Putamen (tissue), 1 donor: ENCODE measurements at places on chromosomes 1 and 21.

- DNase-seq, result no peak
Observed at GRCh38 chr1:207612762-207613161, 32.2 kb upstream of the CR1L start.

- no peak for DNase-seq
Observed at GRCh38 chr1:63917571-63918417, 144.0 kb downstream of the ROR1 start.

DNA sequence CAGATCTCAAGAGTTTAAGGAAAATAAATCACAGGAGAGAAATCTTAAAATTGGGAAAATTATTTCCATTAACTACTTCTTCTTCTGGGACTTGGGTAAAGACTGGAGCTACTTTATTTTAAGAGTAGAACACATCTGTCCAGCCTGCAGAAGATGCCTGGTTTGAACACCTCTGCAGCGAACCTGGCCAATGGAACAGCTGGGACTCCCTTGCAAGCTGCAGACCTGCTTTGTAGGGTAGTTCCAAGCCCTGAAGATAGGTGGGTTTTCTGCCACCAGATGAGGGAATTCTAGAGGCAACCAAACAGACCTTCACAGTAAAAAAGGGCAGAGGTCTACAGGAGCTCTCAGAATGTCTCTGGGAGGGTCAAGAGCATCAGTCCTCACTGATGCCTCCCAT lies 86.5 kb upstream of the CACNA1E start:
- no peak for DNase-seq

- DNase-seq, result no peak
Observed at GRCh38 chr1:173405834-173406233, 71.3 kb upstream of the PRDX6 start.

GRCh38 chr1:165542015-165542631 lies 1.7 kb upstream of the LRRC52 start:
- no peak for DNase-seq

DNA sequence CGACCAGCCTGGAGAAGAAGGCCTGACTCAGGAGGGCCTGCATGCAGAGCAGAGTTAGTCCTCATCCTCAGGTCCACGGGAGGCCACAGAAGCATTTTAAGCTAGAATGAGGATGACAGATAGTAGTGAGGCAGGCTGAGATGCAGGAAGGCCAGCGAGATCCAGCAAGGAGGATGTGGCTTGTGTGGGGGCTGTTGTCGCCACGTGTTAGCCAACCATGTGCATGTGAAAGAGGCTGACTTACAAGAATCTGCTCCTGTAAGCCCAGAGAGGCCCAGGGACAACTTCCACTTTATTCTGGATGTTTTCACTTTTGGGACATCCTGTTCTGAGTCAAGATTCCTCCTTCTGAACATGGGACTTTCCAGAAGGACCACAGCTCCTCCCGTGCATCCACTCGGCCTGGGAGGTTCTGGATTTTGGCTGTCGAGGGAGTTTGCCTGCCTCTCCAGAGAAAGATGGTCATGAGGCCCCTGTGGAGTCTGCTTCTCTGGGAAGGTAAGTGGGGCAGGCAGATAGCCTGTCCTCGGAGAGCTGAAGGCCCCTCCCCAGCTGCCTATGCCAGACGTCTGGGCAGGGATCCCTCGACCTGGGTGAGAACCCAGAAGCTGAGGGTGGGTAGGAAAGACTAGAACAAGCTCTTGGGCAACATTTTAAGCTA lies at the start of gene SLAMF8:
TSS of gene SLAMF8 (plus strand) at position 433 of the 661 bp plus-strand sequence. CDS start at position 459, 26 bp downstream.
- peak; percentile 13 for DNase-seq

DNA sequence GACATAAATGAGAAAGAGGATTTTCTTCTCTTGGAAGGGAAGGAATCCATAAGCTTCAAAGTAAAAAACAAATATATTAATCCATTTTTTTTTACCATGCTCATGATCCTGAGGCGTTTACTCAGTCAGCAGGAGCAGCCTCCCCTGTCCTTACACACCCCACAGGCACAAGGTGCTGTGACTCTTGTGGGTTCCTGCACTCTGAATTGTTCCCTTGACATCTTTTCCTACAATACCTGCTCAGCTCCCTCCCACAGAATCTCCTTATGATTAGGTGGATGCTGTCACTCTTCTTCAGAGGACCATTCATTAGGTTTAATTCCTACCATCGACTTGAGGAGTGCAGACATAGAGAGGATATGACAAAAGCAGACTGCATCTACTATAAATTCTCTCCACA lies 10.1 kb upstream of the PSRC1 start:
- peak; percentile 69 for DNase-seq

GRCh38 chr1:48738356-48738755 lies 38.3 kb downstream of the BEND5 start:
- no peak for DNase-seq

DNA sequence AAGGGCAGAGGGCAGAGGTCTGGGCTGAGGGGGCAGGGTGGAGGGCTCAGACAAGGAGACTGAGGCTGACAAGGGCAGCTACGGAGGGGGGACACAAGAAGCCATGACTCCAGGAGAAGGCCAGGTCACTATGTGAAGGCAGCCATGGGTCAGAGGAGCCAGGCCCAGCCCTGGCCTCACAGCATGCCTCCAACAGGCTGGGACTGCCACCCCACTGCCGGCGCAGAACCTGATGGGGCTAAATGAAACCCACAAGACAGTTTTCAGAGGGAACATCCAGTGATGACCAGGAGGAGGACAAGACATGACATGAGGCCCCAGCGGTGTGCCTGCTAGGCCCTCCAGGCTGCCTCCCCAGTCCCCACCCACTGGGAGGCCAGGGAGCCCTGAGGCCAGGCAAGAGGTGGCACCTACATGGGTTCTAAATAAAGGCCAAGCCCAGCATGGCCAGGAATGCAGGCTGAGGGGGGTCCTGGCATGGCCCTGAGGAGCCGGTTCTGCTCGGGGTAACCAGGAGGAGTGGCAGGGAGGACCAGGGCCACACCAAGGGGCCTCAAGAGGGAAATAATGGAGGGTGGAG lies 27.3 kb upstream of the LSS start:
- DNase-seq, result no peak

GRCh38 chr1:22296701-22297591 lies 154.0 kb upstream of the WNT4 start:
- DNase-seq, result no peak

DNA sequence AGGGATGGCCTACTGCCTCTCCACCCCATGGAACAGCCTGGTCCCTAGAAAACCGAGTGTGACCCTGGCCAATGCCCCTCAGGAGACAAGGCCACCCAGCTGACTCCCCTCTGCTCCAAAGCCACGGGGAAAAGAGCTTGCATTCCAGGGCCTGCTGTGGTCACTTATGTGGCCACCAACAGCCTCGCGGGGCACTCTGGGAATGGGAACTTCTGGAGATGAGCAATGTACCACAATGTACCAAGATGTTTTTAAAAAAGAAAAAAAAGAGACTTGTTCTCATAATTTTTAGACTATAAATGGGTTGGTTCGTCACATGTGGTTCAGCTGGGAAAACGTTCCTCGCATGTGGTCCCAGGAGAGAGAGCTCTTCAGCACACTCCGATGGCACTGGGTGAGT lies 62.8 kb downstream of the SLC66A1 start:
- DNase-seq, result no peak
